ENCODE measurements at places on chromosomes 13 and 19. TPM values are rescaled to one million over a fixed set of nuclear protein-coding genes. Genes with fewer than 3 reads are reported as not detected.

The TEKTIP1 gene
- not detected for polyA plus RNA-seq

The MISP3 gene
- polyA plus RNA-seq: 5.6 TPM

The STARD13 gene
- not detected for polyA plus RNA-seq

The MUC16 gene
- polyA plus RNA-seq: not detected

The ZNF763 gene
- not detected for polyA plus RNA-seq

The CALR3 gene
- polyA plus RNA-seq: not detected
